H9 (cell line): ENCODE measurements at places on chromosomes 5 and 9. TPM values are rescaled to one million over a fixed set of nuclear protein-coding genes. Genes with fewer than 3 reads are reported as not detected.

- no peak for DNase-seq
Observed at GRCh38 chr5:60699288-60699608, 718 bp downstream of the DEPDC1B start.

DNA sequence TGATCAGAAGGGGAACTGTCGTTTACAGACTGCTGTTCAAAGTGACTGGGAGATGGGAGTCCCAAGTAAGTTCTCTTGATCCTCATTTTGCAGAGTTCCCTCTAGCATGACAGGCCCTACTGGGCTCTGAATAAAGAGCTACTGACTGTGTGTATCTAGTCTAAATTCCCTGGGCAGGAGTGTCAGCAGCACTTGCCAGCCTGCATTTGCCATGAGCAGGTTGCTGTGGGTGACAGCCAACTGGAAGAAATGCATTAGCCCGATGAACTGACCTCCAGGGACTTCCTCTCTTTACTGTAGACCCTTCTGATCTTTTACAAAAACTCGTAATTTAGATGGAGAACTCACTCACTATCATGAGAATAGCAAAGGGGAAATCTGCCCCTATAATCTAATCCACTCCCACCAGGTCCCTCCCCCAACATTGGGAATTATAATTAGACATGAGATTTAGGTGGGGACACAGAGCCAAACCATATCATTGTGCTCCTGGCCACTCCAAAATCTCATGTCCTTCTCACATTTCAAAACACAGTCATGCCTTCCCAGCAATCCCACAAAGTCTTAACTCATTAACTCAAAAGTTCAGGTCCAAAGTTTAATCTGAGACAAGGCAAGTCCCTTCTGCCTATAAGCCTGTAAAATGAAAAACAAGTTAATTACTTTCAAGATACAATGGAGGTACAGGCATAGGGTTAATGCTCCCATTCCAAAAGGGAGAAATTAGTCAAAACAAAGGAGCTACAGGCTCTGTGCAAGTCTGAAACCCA, 78.9 kb upstream of the CXCL14 start:
- DNase-seq, result no peak

DNA sequence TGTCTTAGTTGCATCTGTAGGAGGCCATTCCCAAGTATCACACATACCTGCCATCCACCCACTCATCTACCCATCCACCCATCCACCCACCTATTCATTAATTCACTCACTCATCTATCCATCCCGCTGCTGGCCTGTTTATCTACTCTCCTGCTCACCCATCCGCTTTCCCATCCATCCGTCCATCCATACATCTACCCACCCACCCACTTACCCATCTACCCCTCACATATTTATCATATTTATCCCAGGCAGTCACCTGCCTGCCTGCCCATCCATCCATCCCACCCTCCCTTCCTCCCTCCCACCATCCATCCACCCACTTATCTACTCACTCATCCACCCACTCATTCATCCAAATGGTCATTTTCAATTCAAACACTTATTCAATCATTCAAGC, 143.9 kb upstream of the PANK3 start:
- no peak for DNase-seq

Gene FBN2
- total RNA-seq, result 8.1 and 8.3 TPM in 2 replicates

DNA sequence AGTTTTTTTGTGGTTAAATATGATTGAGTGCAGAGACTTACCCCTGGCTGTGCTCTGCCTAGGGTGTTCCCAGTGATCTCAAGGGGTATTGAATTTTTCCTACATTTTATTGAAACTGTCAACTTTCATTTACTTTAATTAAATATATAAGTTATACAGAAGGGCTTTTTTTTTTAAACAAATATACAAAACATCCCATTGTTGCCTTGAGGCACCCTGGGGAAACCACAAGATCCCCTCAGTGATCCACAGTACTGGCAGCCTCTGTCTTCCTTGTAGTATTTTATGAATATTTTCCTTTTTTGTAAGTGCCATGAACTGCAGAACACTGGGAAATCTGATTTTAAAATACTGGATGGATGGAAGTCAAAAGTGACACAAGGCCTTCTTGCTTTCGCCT, 123.7 kb downstream of the TLE1 start:
- no peak for DNase-seq

DNA sequence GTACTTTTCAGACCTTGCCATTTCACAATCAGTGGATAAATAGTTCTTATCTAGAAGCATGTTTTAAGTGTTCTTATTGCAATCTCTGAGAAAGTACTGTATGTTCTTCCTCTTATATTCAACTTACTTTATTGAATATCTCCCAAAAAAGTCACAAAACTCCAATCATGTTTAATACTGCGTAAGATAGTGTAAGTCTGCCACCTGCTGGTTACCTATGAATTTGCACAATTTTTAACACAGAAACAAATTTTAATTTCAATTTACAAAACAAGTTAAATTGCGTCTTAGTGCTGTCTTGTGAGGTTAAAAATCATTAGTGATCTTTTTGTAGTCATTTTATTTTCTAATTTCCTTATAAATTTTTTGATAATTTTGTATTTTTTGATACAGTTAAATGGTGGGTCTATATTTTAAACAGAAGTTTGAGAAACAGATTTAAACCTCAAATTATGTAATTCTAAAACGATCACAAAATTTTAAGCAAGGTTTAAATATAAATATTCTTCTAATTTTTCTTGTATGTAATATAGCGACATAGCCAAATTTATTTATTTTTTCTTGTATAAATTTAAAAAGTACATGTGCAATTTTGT, 115.8 kb downstream of the EMB start:
- no peak for DNase-seq

Gene SPAAR
- total RNA-seq, result 0.26 TPM in 1 of 2 replicates, not detected in the other

DNA sequence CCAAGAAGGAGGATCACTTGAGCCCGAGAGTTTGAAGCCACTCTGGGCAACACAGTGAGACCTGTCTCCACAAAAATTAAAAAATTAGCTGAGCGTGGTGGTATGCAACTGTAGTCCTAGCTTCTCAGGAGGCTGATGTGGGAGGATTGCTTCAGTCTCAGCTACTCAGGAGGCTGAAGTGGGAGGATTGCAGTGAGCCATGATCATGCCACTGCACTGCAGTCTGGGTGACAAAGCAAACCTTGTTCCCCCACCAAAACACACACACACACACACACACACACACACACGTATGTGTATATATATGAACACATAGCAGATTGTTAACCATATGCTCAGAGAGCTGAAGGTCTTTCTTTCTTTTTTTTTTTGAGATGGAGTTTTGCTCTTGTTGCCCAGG, 157.5 kb upstream of the MAST4 start:
- DNase-seq, result no peak

GRCh38 chr5:135891268-135891667, 4.4 kb downstream of the IL9 start:
- no peak for DNase-seq

- no peak for DNase-seq
Observed at GRCh38 chr9:16591092-16591491, 279.4 kb downstream of the BNC2 start.

GRCh38 chr9:4576448-4576847, 85.6 kb upstream of the PLPP6 start:
- no peak for DNase-seq

- no peak for DNase-seq
Observed at GRCh38 chr5:31442058-31442745, 89.7 kb downstream of the DROSHA start.

GRCh38 chr5:105726093-105726492, 1944.6 kb downstream of the EFNA5 start:
- no peak for DNase-seq

DNA sequence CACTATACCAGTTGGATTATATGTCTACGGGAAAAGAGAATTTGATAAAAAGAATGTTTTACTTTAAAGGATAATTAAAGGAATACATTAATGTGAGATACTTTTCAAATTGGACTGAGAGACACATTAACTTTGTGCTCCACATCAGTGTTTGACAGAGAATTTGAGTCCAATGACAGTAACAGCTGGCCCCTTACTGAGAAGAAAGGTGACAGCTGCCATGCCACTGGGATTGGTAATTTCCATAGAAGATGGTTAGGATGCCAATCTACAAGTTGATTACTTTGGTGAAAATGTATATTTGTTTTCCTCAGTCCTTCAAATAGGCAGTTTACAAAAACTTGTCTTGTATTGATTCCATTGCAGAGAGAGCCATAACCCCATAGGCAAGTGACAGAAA, 578.4 kb downstream of the SLCO4C1 start:
- no peak for DNase-seq

Gene DMRT2
- not detected in 2 replicates for total RNA-seq

Gene ATG12
- 46.3 and 52.9 TPM in 2 replicates for total RNA-seq

GRCh38 chr9:4321554-4321953, 21.7 kb upstream of the GLIS3 start:
- DNase-seq, result no peak

Gene SV2C
- total RNA-seq, result 0.02 and 0.09 TPM in 2 replicates
